ENCODE measurements at places on chromosomes 12 and 14.

DNA sequence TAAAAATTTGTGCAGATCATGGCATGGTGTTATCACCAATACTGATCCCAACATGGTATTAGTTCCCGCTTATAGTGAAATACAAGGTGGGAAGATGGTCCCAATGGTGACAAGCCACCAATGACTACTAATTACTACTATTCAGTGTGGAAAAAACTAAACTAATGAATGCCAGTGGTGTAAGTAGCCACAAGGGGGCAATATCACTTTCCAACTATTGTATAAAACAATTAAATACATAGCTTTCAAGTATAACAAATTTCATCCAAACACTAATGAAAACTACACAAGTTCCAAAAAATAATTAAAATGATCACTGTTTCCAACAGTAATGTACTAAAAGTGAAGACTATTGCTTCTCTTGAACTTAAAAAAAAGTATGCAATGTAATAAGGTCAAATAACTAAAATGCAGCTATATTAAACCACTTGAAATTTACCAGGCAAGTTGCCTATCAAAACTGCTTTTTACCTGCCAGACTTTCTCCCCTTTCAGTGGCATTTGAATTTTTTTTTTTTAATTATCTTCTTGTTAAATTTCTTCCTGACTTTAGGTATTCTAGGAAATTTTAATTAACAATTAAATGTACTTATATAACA lies 58.0 kb downstream of the PAPLN start:
- DNase-seq, result no peak

- no peak for DNase-seq
Measured at GRCh38 chr12:5060958-5061357, 17.3 kb downstream of the KCNA5 start.

DNA sequence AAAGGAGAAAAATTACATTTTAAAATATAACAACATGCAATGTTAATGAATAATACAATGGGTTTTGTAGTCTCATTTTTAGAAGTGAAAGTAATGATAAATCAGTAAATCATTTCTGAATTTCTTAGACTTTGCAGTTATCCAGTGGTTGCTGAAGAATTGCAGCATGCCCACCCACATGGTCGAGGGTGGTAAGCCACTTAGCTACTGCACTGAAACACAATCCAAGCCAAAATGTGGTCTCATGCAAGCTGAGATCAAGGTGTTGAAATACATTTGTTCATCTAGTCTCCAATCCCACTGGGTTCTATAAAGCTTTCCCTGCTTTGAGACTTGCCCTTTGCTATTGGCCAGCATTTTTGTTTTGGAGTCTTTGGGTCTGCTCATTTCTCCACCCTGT lies 247.9 kb downstream of the NELL2 start:
- DNase-seq, result no peak

- DNase-seq, result no peak
Measured at GRCh38 chr14:42911642-42912041, 1305.0 kb downstream of the LRFN5 start.

DNA sequence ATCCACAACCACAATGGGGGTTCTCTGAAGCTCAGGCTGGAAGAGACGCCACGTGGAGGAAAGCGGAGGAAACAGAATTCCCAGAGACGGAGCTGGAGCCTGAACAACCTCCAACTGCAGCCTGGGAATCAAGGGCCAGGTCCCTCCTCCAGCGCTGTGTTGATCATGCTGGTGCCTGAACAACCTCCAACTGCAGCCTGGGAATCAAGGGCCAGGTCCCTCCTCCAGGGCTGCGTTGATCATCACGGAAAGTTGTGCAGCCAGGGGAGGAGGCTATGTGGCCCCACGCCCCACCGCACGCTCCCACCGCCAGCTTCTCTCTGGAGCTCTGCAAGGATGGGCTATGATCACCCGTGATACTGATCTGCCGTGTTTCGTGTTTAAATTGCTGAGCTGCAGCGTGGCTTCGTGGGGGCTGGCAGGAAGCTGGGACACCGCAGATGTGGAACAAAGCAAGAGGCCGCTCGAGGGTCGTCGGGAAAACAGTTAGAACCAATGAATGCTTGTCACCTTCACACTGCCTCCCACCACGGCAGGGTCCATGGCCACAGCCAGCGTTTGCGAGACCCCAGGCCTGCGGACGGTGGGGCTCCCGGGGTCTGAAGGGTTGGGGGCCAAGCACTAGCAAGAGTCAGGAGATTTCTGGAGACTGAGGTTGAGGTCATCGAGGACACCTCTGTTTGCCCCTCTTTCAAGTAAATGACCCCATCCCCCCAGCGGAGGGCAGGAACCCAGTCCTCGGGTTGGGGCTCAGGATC lies 51.8 kb upstream of the FBRSL1 start:
- no peak for DNase-seq

GRCh38 chr12:51386351-51386750 lies 4.9 kb downstream of the GALNT6 start:
- DNase-seq, result no peak

DNA sequence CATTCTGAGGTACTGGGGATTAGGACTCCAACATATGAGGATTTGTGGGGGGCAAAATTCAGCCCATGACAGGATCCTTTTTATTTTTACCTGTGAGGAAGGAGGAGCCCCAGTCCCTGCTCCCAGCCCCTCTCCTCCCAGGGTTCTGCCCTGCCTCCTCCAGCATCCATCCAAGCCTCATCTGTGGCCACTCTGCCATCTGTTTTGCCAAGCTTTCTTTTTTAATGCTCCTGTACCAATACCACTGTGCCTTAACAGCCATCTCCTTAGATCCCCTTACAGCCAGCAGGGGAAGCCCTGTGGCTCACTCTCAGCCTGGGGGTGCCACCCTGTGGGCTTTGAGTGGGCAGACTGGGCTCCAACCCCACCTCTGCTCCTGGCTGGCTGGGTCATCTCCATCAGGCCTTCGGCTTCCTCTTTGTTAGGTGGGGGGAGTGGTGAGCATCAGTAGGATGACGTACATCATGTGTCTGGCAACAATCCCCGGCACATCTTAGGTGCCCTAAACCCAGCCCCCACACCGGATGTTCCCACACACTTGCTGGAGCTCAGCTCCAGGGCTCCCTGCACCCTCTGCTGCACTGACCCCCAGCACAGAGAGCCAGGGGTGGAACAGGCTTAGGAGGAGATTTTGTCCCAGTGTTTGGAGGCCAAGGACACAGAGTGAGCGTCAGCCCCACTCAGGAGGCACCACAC lies 40.2 kb downstream of the CYP46A1 start:
- no peak for DNase-seq

DNA sequence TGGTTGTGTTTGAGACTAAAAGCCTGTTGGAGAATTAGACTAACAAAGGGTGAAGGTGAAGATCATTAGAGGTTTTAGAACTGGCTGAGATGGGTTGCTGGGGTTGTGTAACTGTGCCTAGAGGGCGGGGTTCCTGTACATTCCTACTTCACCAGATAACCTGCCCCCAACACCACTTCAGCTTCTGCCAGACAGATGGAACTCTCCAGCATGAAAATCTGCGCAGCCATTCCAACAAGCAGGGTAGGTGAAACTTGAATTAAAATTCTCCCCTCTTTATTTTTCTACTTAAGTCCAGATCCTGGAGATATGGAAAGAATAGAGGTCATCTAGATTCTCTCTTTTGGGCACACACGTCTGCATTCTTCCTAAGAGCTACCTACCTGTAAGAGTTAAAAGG lies 6.0 kb downstream of the FOXG1 start:
- DNase-seq, result no peak

- no peak for DNase-seq
Measured at GRCh38 chr12:22333186-22333712, 1.3 kb downstream of the ST8SIA1 start.

- DNase-seq, result no peak
Measured at GRCh38 chr12:96585977-96586376, 96.6 kb downstream of the CFAP54 start.

GRCh38 chr12:112023759-112024396 lies 10.7 kb downstream of the ERP29 start:
- DNase-seq, result no peak
